CD14-positive monocyte (primary cell): ENCODE measurements at places on chromosomes 2 and 18.

- H3K27me3 ChIP-seq = no peaks in the 10 kb centered on the region
- H3K36me3 ChIP-seq = no peaks in the 10 kb centered on the region
- no peak overlapping the region for H3K4me3 ChIP-seq
- H3K27ac ChIP-seq = no peak overlapping the region
- H3K4me1 ChIP-seq = peaks cover 4% of the 10 kb centered on the region
Observed at GRCh38 chr2:167706800-167707199, 540.6 kb downstream of the STK39 start.

DNA sequence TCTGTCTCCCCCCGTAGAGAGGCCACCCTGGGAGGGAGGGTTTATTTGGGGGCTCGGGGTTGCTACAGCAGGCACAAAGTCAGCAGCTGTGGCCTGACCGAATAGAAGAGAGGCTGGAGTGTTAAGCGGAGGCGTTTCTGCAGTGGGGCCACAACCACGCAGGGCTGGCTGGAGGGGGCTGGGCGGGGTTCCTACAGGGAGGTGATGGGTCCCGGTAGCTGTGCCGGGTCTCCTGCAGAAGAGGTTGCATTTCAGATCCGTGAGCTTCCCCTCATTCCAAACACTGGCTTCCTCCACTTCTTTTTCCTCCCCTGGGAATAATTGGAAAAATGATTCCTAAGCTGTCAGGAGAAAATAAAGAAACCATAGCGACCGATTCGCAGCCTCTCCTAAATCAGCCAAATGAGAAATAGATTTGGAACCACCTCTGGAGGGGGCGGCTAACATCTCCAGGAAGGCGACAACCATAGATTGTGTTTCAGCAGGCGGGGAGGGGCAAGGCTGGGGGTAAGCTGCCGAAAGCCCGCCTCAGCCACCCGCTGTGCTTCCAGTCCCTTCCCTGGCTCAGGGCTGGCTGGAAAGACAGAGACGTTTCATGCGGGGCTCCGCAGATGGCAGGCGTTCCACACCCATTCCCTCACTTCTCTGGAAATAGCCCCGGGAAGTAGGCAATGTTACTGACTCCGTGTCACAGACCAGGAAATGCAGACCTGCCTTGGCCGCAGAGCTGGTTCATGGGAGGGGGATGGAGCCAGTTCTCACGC lies 85.6 kb upstream of the TAF1B start:
- peaks cover 11% of the 10 kb centered on the region for H3K27me3 ChIP-seq
- peaks cover 44% of the 10 kb centered on the region for H3K4me1 ChIP-seq
- DNase-seq = no peak
- no peaks in the 10 kb centered on the region for H3K36me3 ChIP-seq
- H3K27ac ChIP-seq = no peak overlapping the region

- no peak for DNase-seq
- no peak overlapping the region for H3K27ac ChIP-seq
- no peaks in the 10 kb centered on the region for H3K27me3 ChIP-seq
- H3K4me1 ChIP-seq = no peaks in the 10 kb centered on the region
- H3K36me3 ChIP-seq = no peaks in the 10 kb centered on the region
Observed at GRCh38 chr2:191521608-191522208, 156.2 kb upstream of the NABP1 start.

DNA sequence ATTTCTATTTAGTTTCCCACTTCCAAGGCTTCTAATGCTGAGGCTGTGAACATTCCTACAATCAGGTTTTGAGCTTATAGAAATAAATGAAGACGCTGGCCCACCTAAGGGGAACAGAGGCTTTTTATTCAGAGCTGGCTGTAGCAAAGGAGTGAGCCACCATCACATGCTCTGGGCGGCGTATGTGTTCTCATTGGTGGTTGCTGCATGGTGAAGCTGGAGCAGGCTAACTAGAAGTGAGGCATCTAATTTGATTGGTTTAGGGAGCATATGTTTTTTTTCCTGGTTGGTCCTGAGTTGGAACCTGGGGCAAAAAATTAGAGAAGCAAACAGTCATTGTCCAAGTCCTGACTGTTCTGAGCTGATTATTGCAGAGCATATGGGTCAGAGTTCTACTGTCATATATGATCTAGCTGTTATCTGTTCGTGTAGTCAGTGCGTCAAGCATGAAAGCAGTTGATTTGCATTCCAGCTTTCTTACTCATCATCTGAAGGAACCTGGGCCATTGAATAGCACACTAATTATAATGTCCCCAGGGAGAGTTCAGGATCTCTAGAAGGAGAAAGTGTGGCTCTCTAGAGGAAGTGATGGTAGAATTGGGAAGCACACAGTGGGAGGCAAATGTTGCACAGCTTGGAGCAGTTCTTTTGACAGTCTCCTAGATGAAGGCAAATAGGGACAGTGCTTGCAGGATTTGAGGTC lies 279.6 kb downstream of the PARD3B start:
- no peaks in the 10 kb centered on the region for H3K4me1 ChIP-seq
- no peak overlapping the region for H3K4me3 ChIP-seq
- H3K27ac ChIP-seq = no peak overlapping the region
- H3K36me3 ChIP-seq = no peaks in the 10 kb centered on the region
- no peaks in the 10 kb centered on the region for H3K27me3 ChIP-seq

DNA sequence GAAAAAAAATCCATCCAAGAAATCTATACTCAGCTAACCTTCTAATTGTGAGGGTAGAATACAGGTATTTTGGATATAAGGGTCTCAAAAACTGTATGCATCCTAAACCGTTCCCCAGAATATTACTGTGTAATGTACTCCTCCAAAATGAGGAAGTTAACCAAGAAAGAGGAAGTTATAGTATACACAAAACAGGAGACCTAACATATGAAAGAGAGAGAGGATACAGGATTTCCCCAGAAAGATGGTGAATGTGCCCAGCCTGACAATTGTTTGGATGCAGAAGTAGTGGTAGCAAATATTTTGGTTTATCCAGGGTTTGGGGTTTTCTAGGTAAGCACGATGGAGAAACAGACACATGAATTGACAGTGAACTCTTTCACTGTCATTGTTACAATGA lies 50.6 kb downstream of the GALNT3 start:
- H3K4me1 ChIP-seq = peaks cover 9% of the 10 kb centered on the region
- no peaks in the 10 kb centered on the region for H3K27me3 ChIP-seq
- H3K27ac ChIP-seq = no peak overlapping the region
- no peak overlapping the region for H3K4me3 ChIP-seq
- peaks cover 17% of the 10 kb centered on the region for H3K36me3 ChIP-seq

DNA sequence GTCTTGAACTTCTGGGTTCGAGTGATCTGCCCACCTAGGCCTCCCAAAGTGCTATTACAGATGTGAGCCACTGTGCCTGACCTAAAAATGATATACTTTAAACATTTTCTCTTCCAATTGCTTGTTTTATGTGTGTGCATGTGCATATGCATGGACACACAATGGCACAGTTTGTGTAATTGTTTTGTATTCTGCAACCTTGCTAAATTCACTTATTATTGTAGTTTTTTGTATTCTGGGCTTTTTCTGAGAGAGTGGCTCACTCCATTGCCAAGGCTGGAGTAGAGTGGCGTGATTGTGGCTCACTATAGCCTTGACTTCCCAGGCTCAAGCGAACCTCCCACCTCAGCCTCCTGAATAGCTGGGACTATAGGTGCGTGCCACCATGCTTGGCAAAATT lies 8.1 kb downstream of the HAT1 start:
- no peaks in the 10 kb centered on the region for H3K4me1 ChIP-seq
- DNase-seq = no peak
- no peaks in the 10 kb centered on the region for H3K27me3 ChIP-seq
- H3K4me3 ChIP-seq = no peak overlapping the region

DNA sequence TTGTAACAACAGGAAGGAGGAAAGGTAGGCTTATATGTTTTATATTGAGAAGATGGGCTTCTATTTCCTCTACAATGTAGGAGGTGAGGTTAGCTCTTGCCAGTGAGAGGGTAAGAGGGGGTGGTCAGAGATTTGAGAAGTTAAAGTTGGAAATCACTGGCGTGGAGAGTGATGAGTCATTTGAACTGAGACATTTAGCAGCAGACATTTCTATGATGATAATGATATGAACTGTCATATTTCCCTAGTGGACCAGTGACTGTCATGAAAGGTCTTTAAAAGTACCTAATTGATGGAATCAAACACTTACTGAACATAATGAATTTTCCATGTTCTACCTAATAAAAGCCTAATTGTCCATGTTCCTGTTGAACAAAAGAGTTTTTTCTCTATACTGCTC lies 126.1 kb downstream of the FAM161A start:
- no peak for DNase-seq
- no peaks in the 10 kb centered on the region for H3K27me3 ChIP-seq
- no peak overlapping the region for H3K4me3 ChIP-seq
- no peak overlapping the region for H3K27ac ChIP-seq

GRCh38 chr2:125224830-125225229 lies 1199.7 kb downstream of the CNTNAP5 start:
- no peak overlapping the region for H3K27ac ChIP-seq
- no peaks in the 10 kb centered on the region for H3K27me3 ChIP-seq
- H3K36me3 ChIP-seq = no peaks in the 10 kb centered on the region
- no peak overlapping the region for H3K4me3 ChIP-seq
- H3K4me1 ChIP-seq = no peaks in the 10 kb centered on the region

DNA sequence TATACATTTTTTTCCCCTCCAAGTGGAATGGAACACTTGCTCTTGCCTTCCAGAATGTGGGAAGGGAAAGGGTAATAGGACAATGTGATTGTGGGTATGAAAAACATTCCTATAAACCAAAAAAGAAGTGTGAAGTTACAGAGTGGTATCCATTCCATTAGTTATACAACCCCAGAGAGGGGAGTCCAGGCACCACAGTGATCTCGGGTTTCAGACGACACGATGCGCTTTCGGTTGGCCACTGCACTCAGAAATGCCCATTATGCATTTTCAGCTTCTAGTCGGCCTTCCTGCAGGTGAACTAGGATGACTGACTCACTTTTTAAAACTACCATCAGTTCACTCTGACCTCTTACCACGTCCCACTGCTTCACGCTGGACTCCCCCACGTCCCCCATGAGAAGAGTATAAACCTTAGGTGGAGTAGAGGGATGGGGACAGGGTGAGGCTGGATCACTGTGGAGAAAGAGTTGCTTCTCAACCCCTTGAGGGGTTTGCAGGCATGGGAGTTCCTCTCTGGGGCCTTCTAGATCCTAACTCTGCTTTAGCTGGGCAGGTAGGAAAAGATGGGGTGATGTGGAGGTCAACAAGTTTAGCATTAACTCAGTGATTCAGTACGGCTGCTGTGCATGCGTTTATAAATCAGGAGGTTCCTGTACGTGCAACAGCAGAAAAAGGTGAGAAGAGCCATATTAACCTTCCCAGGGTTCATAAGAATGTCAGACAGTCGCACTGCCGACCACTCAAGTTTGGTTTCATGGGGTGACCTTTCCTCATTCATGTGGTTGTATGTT lies 50.5 kb downstream of the ZNF532 start:
- H3K4me3 ChIP-seq = no peak overlapping the region
- no peak overlapping the region for H3K27ac ChIP-seq
- H3K27me3 ChIP-seq = no peaks in the 10 kb centered on the region
- no peak for DNase-seq

- peak overlapping the region; percentile 39 for H3K27ac ChIP-seq
- no peaks in the 10 kb centered on the region for H3K27me3 ChIP-seq
- H3K36me3 ChIP-seq = peaks cover 64% of the 10 kb centered on the region
- DNase-seq = no peak
- no peak overlapping the region for H3K4me3 ChIP-seq
Observed at GRCh38 chr2:53802617-53803151, 15.8 kb downstream of the ERLEC1 start.

GRCh38 chr2:221397187-221397586 lies 174.9 kb downstream of the EPHA4 start:
- no peaks in the 10 kb centered on the region for H3K4me1 ChIP-seq
- H3K27me3 ChIP-seq = no peaks in the 10 kb centered on the region
- no peak overlapping the region for H3K27ac ChIP-seq
- DNase-seq = no peak
- H3K4me3 ChIP-seq = no peak overlapping the region

DNA sequence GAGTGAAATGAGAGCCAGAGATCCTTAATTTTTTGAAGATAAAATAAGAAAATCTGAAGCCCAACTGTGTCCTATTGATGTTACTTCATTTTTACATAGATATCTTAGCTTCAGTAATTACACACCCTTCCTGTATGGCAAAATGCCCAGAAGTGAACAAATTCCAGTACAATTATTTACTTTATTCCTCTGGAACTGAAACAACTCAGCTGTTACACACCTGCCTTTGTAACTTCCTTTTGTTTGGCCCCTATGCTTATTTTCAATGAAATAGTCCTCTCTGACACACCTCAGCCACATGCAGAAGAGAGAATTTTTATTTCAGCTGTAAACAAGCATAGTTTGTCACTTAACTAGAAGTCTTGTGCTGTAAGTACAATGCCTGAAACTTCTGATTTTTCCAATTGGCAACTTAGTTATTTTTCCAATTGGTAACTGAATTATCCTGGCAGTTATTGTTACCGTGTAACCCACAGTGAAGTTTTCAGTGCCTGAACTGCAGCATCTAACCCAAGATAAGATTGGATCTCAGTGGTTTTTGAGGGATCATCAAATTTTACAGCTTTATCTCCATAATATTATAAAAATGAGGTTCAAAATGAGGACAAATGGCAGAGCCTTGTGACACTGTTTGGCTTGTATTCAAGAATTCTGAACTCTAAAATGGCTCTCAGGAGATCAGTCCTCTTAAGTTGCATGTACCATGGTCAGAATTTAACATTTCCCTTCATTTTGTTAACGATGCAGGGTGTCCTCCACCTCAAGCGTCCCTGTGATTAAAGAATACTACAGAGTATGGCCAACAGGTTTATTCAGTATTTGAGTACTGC lies 82.6 kb downstream of the PKP4 start:
- H3K27ac ChIP-seq = no peak overlapping the region
- no peaks in the 10 kb centered on the region for H3K27me3 ChIP-seq

DNA sequence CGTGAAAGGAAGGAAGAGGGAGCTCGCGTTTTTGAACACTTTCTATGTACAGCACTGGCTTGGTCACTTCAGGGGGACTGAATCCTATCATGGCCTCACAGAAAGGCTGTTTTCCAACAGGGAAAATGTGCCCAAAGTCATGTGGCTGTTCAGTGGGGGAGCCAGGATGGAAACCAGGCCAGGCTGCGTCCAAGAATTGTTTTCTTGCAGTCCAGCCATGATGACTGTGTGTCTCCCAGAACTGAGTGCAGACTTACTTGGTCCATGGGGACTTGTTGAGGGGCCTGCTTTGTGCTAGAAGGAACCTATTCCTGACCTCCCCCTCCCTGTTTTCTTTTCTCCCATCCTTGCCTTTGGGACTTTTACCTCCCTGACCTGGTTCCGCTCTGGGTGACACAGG lies 46.9 kb downstream of the EMILIN2 start:
- no peaks in the 10 kb centered on the region for H3K27me3 ChIP-seq
- peaks cover 93% of the 10 kb centered on the region for H3K36me3 ChIP-seq
- H3K4me1 ChIP-seq = peaks cover 19% of the 10 kb centered on the region
- H3K27ac ChIP-seq = peak overlapping the region; percentile 43
- no peak for DNase-seq
- no peak overlapping the region for H3K4me3 ChIP-seq
